ENCODE measurements at places on chromosomes 4 and X. TPM values are rescaled to one million over a fixed set of nuclear protein-coding genes. Genes with fewer than 3 reads are reported as not detected.
A peak's percentile ranks its signal among the peaks of the same experiment; 100 is the strongest.

Gene DCAF8L2
- total RNA-seq = not detected

Gene BMP3
- total RNA-seq = 45.9 TPM

Gene C4orf51
- not detected for total RNA-seq

Gene PNCK
- 49.6 TPM for total RNA-seq

Gene AKAP14
- total RNA-seq = not detected

Gene MID2
- 39.6 TPM for total RNA-seq

Gene MAB21L2
- total RNA-seq = 282 TPM

Gene CLCN4
- total RNA-seq = 0.66 TPM

GRCh38 chr4:185847352-185848097 is 35.5 kb upstream of the SORBS2 start:
- H3K36me3 ChIP-seq = no peaks in the 10 kb centered on the region
- no peaks in the 10 kb centered on the region for H3K4me1 ChIP-seq
- no peak for DNase-seq
- H3K27ac ChIP-seq = peak overlapping the region; percentile 62
- H3K4me3 ChIP-seq = no peak overlapping the region

DNA sequence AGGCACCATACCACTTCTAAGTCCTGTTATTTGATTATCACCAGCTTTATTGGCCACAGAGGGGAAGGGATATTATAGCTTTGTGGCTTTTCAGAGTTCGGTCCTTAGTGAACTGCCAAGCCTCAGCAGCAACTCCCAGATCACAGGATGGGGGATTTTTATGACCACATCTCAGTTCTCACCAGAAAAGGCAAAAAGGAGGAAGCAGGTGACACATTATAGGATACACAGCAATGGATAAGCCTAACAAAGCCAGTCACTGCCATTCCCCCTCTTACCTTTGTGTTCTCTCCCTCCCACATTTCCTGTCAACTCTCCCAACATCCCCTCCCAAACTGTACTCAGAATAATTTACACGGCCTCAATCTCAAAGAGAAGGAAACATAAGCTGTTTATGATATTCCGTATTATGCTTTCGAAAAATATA is 142.8 kb downstream of the MGST2 start:
- no peak overlapping the region for H3K27ac ChIP-seq
- H3K4me3 ChIP-seq = no peak overlapping the region
- no peaks in the 10 kb centered on the region for H3K27me3 ChIP-seq
- peaks cover 17% of the 10 kb centered on the region for H3K4me1 ChIP-seq

DNA sequence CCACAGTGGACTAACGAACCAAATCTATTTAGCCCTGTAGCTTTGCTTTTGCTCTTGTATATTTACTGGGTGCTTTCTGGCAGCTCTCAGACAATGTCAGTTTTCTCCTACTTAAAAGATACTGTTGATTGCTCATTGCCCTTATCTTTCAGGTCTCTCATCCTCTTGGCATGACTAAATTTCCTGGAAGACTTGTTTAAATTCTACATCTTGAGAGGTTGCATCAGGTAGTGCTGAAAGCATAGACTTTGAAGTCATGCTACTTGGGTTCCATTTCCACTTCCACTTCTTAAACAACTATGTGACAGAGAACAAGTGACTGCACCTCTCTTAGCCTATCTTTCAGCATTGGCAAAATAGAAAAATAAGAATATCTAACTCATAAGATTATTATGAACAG is 8.4 kb downstream of the TDO2 start:
- H3K27ac ChIP-seq = no peak overlapping the region
- H3K27me3 ChIP-seq = no peaks in the 10 kb centered on the region
- no peak for DNase-seq
- no peak overlapping the region for H3K4me3 ChIP-seq
- H3K36me3 ChIP-seq = no peaks in the 10 kb centered on the region
- no peaks in the 10 kb centered on the region for H3K4me1 ChIP-seq

- H3K4me3 ChIP-seq = no peak overlapping the region
- H3K27ac ChIP-seq = no peak overlapping the region
- DNase-seq = no peak
- no peaks in the 10 kb centered on the region for H3K4me1 ChIP-seq
These were observed 79.8 kb downstream of the PPEF2 start for GRCh38 chr4:75822416-75822815.

DNA sequence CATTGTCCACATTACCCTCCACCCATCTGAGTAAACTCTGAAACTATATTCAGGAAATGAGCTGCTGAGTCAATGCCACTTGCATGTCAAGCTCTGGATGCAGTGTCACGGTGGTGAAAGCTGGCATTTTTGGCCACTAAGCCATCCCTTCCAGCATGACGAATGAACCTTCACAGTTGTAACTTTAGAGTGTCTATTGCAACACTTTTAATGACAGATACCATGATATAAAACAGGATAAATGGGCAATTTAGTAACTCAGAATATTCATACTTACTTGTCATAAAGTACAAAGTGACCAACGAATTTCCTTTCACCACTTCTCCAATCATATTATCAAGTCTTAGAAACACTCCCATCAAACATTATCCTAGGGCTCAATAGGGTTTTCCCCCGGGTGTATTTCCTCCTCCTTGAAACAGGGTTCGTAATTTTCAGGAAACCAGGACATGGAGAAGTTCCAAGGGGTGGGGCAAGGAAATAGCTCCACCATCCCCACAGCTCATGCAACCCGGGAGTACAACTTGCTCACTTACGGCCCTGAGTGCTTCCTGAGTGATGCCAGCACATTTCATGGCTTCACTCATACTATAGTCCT is 73.1 kb downstream of the MTHFD2L start:
- H3K4me3 ChIP-seq = no peak overlapping the region
- H3K36me3 ChIP-seq = no peaks in the 10 kb centered on the region
- H3K27ac ChIP-seq = no peak overlapping the region
- H3K4me1 ChIP-seq = no peaks in the 10 kb centered on the region
- no peak for DNase-seq

- no peak for DNase-seq
- H3K36me3 ChIP-seq = no peaks in the 10 kb centered on the region
- H3K27ac ChIP-seq = no peak overlapping the region
- no peaks in the 10 kb centered on the region for H3K4me1 ChIP-seq
These were observed 11.7 kb upstream of the GNRHR start for GRCh38 chr4:67765928-67766327.

DNA sequence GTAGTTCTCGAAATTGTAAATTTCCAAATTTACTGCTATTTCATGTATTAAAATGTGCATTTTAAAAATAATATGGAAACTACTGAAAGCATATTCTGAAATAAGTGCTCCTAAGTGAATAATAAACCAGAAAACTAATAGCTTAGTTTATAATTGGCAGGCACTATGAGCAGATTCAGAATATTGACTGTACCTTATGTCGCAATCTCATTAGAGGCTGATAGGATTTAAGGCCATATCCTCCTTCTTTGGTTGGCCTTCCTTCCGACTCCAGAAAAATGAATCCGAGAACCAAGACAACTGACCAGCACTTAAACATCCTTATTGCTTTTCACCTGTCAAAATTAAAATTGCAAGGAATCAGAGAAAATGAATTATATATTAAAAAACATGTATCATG is 52.7 kb downstream of the FSTL5 start:
- no peak for DNase-seq
- H3K27ac ChIP-seq = no peak overlapping the region
- H3K27me3 ChIP-seq = no peaks in the 10 kb centered on the region

DNA sequence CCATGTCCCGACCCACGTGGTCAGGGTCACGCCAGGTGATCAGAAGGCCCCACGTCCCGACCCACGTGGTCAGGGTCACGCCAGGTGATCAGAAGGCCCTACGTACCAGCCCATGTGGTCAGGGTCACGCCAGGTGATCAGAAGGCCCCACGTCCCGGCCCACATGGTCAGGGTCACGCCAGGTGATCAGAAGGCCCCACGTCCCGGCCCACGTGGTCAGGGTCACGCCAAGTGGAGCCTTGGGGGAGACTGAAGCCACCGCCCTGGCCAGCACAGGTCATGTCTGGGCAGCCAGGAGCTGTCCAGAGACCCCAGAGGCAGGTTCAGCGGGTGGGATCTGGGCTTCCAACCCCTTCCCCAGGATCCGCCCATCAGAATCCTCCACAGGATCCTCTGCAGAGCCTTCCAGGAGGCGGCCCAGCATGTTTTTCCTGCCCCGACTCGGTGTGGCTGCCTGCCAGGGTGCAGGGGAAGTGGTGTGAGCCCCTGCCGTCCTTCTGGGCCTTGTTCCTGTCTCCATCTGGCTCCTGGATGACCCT is 58.4 kb downstream of the FAM53A start:
- H3K27me3 ChIP-seq = no peaks in the 10 kb centered on the region
- H3K4me1 ChIP-seq = no peaks in the 10 kb centered on the region
- H3K36me3 ChIP-seq = no peaks in the 10 kb centered on the region
- DNase-seq = no peak

- no peak overlapping the region for H3K4me3 ChIP-seq
- no peak for DNase-seq
- H3K27me3 ChIP-seq = no peaks in the 10 kb centered on the region
- H3K36me3 ChIP-seq = no peaks in the 10 kb centered on the region
- peaks cover 9% of the 10 kb centered on the region for H3K4me1 ChIP-seq
These were observed 14.6 kb downstream of the NPNT start for GRCh38 chr4:105909787-105910281.

- no peak for DNase-seq
- H3K27me3 ChIP-seq = no peaks in the 10 kb centered on the region
- H3K27ac ChIP-seq = no peak overlapping the region
- no peak overlapping the region for H3K4me3 ChIP-seq
These were observed 21.8 kb upstream of the BBS12 start for GRCh38 chr4:122710434-122711308.

DNA sequence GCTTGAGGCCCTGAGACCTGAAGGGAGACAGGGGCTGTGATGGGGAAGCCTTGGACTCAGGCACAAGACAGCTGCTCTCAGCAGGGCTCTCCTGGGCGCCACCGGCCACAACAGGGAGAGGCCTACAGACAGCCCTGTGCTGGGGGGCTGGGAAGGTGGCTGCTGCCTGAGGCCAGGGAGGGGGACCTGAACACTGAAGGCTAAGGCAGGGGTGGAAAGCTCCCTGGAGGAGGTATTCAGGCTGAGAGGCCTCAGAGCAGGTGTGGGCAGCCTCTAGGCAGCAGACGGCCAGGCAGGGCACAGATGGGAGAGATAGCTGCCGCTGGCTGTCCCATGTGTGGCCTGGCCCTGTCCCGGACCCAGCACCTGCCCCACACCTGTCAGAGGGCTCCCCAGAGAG is 33.0 kb downstream of the TACC3 start:
- no peak overlapping the region for H3K4me3 ChIP-seq
- no peaks in the 10 kb centered on the region for H3K4me1 ChIP-seq
- no peak for DNase-seq
- no peaks in the 10 kb centered on the region for H3K27me3 ChIP-seq

- no peaks in the 10 kb centered on the region for H3K27me3 ChIP-seq
- no peak overlapping the region for H3K27ac ChIP-seq
- H3K36me3 ChIP-seq = no peaks in the 10 kb centered on the region
- H3K4me3 ChIP-seq = no peak overlapping the region
- DNase-seq = no peak
These were observed 139.7 kb upstream of the MAMLD1 start for GRCh38 chrX:150223176-150224015.

DNA sequence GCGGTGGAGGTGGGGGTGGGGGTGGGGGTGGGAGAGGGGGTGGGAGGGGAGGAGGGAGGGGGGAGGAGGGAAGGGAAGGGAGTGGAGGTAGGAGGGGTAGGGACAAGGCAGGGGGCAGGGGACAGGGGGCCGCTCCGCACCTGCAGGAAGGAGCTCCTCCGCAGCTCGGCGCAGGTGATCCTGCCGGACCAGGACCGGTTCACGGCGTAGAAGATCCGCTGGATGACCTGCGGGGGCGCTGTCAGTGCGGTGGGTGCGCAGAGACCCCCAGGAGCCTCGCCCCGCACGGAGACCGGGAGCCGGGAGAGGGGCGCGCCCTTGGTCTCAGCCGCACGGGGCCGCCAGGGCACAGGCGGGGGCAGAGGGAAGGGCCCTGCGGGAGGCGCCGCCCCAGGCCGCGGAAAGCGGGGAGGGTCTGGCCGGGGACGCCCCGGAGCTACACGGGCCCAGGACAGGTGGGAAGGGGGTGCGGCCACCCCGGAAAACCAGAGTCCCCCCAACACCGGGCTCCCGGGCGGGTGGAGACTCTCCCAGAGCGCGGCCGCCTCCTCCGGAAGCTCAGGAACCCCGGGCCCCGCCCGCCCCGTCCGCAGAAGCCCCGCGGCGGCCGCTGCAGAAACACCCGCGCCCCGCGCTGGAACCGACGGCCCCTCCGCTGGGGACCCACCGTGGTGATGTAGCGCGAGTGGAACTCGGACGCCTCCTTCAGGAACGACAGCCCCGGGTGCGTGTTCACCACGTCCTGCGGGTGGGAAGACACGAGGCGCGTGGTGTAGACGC is 27.6 kb upstream of the GTPBP6 start:
- H3K4me3 ChIP-seq = no peak overlapping the region
- no peaks in the 10 kb centered on the region for H3K4me1 ChIP-seq
- DNase-seq = peak; percentile 49
- no peak overlapping the region for H3K27ac ChIP-seq
- H3K27me3 ChIP-seq = no peaks in the 10 kb centered on the region

GRCh38 chr4:61783050-61783449 is 582.9 kb downstream of the ADGRL3 start:
- no peaks in the 10 kb centered on the region for H3K36me3 ChIP-seq
- DNase-seq = no peak
- H3K4me1 ChIP-seq = no peaks in the 10 kb centered on the region
- H3K27me3 ChIP-seq = no peaks in the 10 kb centered on the region

- H3K27me3 ChIP-seq = no peaks in the 10 kb centered on the region
- no peaks in the 10 kb centered on the region for H3K36me3 ChIP-seq
- no peak overlapping the region for H3K27ac ChIP-seq
- H3K4me1 ChIP-seq = no peaks in the 10 kb centered on the region
- H3K4me3 ChIP-seq = no peak overlapping the region
These were observed 157.3 kb downstream of the AASDH start for GRCh38 chr4:56229947-56230346.

GRCh38 chrX:150635952-150636351 is 57.2 kb upstream of the MTMR1 start:
- H3K4me3 ChIP-seq = no peak overlapping the region
- H3K27me3 ChIP-seq = no peaks in the 10 kb centered on the region
- H3K4me1 ChIP-seq = no peaks in the 10 kb centered on the region
- no peak overlapping the region for H3K27ac ChIP-seq
- H3K36me3 ChIP-seq = no peaks in the 10 kb centered on the region

DNA sequence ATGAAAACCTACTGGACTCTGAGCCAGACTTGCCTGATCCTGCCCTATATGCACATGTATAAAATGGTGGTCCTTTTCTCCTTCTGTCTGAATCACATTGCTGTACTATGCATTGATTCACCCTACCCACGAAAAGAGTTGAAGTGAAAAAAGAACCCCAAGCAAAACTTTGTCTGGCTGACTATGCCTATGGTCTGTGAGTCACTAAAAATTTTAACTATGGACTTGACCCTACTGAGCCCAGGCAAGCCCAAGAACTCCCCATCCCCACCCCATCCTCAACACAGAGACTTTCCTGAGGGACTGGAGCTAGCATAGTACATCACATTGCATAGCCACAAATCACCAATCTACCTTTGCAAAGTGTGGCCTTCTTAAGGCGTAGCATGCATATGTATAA is 116.6 kb upstream of the TENM3 start:
- no peak overlapping the region for H3K27ac ChIP-seq
- DNase-seq = no peak
- no peaks in the 10 kb centered on the region for H3K36me3 ChIP-seq
- no peaks in the 10 kb centered on the region for H3K27me3 ChIP-seq
- H3K4me3 ChIP-seq = no peak overlapping the region

GRCh38 chrX:2299871-2300270 is 200.9 kb downstream of the DHRSX start:
- no peaks in the 10 kb centered on the region for H3K4me1 ChIP-seq
- H3K27me3 ChIP-seq = no peaks in the 10 kb centered on the region
- H3K27ac ChIP-seq = no peak overlapping the region
- H3K36me3 ChIP-seq = no peaks in the 10 kb centered on the region
- no peak for DNase-seq

GRCh38 chrX:120560405-120560841 is 339 bp downstream of the CUL4B start:
- H3K4me3 ChIP-seq = peak overlapping the region; percentile 60
- peak; percentile 67 for DNase-seq
- peaks cover 26% of the 10 kb centered on the region for H3K4me1 ChIP-seq
- peak overlapping the region; percentile 98 for H3K27ac ChIP-seq
